Epithelial cell of prostate (primary cell): ENCODE measurements at places on chromosomes 13 and 19.

DNA sequence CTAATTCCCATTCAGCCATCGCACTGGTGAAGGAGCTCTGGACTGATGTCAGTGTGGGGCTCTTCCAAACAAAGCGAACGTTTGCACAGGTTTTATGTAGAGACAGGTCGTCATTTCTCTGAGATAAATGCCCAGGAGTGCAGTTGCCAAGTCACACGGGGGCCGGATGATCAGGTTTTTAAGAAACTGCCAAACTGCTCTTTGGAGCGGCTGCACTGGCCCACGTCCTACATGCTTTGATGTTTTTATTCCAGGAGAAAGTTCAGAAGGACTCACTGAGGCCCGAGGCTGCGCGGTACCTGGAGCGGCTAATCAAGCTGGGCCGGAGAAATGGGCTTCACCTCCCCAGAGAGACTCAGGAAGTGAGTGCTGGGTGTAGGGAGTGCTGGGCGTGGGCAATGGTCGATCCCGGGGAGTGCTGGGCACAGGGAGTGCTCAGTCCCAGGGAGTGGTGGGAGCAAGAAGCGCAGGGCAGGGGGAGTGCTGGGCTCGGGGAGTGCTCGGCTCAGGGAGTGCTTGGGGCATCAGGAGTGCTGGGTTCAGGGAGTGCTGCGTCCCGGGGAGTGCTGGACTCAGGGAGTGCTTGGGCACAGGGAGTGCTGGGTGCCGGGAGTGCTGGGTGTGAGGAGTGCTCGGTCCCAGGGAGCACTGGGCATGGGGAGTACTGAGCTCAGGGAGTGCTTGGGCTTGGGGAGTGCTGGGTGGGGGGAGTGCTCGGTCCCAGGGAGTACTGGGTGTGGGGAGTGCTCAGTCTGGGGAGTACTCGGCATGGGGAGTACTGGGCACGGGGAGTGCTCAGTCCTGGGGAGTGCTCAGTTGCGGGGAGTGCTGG lies 10.7 kb downstream of the THOP1 start:
- no peak for DNase-seq

- no peak for DNase-seq
These were observed 38.4 kb upstream of the TNFAIP8L1 start for GRCh38 chr19:4600893-4601292.

- DNase-seq = no peak
These were observed 3.1 kb downstream of the SHISA2 start for GRCh38 chr13:26048741-26049140.

- DNase-seq = no peak
These were observed 38.9 kb downstream of the SOX1 start for GRCh38 chr13:112105892-112106291.

DNA sequence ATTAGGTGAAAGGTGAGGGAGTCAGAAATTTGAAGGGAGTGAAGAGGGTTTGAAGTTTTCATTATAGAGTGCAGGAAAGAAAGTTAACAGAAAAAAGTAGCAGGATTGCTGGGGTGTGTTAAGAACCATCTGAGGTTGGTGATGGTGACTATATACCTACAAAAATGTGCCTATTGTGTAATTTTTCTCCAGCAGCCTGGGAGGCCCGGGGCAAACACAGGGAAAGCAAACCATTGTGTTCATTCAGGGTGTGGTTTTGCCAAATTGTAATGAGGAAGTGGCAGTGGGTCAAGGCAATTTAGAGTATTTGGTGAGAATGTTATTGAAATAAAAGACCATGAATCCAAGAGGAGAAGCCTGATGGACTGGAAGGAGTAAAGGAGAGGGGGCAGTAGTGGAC lies 8.2 kb upstream of the SUCLA2 start:
- DNase-seq = peak; percentile 51

GRCh38 chr19:30911491-30911890 lies 437.7 kb downstream of the TSHZ3 start:
- no peak for DNase-seq
